Activated T-helper 2 cell treated with anti-CD3 and anti-CD28 coated beads, Interferon-gamma antibody, Interleukin-2, Interleukin-4, amounts not matched to agents 10 μg/mL and 5 μg/mL and 100 μg/mL, durations not matched to agents 14 hours and 24 hours and 36 hours (primary cell): ENCODE measurements at places on chromosomes 2 and 18.

DNA sequence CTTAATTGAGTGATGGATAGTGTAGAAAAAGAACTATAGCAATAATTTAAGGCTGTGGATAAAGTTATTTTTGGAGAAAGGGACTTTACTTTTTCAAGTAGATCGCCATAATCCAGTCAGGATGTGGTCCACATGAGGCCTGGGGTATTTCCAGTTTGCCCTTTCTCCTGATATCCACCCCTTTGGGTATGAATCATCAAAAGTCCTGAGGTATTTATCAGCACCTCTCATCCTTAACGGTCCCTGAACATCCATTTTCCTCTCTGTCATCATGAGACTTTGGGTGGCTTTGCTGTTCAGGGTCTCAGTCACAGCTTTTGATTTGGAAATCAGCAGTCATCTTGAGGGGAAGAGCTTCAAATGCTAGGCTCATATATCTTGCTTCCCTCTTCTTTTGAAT is 39.3 kb upstream of the ELAC1 start:
- no peak overlapping the region for H3K4me3 ChIP-seq
- DNase-seq: no peak
- H3K27me3 ChIP-seq: no peaks in the 10 kb centered on the region
- H3K27ac ChIP-seq: peak overlapping the region; percentile 33

GRCh38 chr2:11582862-11583752 is 49.3 kb downstream of the GREB1 start:
- H3K27ac ChIP-seq: no peak overlapping the region
- no peaks in the 10 kb centered on the region for H3K27me3 ChIP-seq
- H3K4me1 ChIP-seq: peaks cover 13% of the 10 kb centered on the region
- H3K4me3 ChIP-seq: no peak overlapping the region
- peak; percentile 32 for DNase-seq

GRCh38 chr18:48319801-48320638 is 89.2 kb downstream of the ZBTB7C start:
- no peak overlapping the region for H3K4me3 ChIP-seq
- no peaks in the 10 kb centered on the region for H3K4me1 ChIP-seq
- H3K27me3 ChIP-seq: no peaks in the 10 kb centered on the region
- no peaks in the 10 kb centered on the region for H3K36me3 ChIP-seq
- no peak overlapping the region for H3K27ac ChIP-seq

DNA sequence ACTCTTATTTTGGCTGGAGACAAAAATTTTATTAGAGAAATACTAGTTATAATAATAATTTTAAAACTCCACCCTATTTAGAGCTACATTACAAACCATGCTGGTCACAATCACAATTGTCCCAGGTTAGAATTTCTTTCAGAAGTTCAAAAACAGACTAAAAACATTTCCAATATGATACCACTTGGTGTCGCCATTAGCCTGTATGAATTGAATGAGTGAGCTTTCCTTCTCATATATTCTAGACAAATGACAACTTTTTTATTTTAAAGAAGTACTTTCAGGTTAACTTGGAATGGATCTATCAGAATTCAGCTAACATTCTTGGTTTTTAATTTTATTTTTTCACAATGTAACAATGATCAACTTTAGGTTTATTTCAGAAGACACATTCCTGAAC is 48.0 kb downstream of the SERPINB8 start:
- H3K27ac ChIP-seq: no peak overlapping the region
- H3K4me3 ChIP-seq: no peak overlapping the region
- DNase-seq: no peak
- peaks cover 4% of the 10 kb centered on the region for H3K27me3 ChIP-seq
- H3K4me1 ChIP-seq: no peaks in the 10 kb centered on the region
- H3K36me3 ChIP-seq: no peaks in the 10 kb centered on the region

DNA sequence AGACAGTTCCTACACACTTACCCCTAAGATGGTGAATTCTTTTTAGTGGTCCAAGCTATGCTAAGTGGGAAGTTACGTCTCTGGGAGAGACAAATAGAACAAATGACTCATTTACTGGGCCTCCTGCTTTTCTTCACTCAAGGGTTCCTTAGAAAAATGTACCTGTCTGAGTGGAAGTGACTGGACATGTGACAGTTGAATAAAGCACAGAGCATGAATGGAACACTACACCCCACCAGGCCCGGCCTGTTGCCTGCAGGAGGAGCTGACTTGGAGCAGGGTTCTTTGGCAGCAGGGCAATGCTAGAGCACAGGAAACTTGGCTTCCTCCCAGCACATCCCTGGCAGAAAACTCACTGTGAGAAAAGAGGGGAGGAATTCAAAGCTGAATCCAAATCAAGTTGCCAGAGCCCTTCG is 451.0 kb upstream of the SETBP1 start:
- no peak overlapping the region for H3K27ac ChIP-seq
- no peak overlapping the region for H3K4me3 ChIP-seq
- H3K4me1 ChIP-seq: no peaks in the 10 kb centered on the region
- H3K27me3 ChIP-seq: no peaks in the 10 kb centered on the region

DNA sequence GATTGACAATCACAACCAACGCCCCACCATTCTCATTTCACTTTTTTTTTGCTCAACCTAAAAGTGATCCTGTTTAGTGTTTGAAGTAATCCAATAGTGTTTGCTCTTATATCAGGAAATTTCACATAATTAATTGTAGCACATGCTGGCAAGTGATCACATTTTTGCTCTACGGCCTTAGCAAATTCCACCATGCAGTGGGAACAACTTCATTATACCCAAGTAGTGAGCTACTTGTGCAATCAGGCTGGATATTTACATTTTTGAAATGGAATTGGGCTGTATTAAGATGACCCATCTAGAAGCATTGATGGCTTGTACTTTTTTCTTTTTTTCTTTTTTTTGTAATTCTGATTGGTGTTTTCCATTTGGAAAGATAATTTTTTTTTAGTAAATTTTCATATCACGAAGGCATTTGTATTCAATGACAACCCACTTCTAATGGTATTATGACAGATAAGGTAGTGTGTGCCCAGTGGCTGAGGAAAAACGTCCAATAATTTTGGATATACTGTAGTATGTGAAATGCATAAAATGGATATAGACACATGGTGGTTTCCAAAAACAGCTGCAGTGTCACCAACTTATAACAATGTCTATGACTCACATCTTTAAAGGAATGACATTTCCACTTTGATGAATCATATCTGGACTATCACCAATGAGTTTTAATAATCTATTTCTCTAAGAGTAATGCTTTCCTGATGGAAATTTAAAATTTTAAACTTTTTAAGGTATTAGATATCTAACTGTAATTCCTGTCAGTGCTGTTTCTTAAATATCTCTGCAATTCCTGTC is 130.6 kb downstream of the COL6A3 start:
- H3K4me3 ChIP-seq: no peak overlapping the region
- H3K4me1 ChIP-seq: no peaks in the 10 kb centered on the region
- no peaks in the 10 kb centered on the region for H3K36me3 ChIP-seq
- peaks cover 8% of the 10 kb centered on the region for H3K27me3 ChIP-seq

GRCh38 chr18:12460874-12461273 is 53.1 kb downstream of the PRELID3A start:
- no peak for DNase-seq
- H3K4me3 ChIP-seq: no peak overlapping the region
- H3K4me1 ChIP-seq: no peaks in the 10 kb centered on the region
- H3K27ac ChIP-seq: no peak overlapping the region

DNA sequence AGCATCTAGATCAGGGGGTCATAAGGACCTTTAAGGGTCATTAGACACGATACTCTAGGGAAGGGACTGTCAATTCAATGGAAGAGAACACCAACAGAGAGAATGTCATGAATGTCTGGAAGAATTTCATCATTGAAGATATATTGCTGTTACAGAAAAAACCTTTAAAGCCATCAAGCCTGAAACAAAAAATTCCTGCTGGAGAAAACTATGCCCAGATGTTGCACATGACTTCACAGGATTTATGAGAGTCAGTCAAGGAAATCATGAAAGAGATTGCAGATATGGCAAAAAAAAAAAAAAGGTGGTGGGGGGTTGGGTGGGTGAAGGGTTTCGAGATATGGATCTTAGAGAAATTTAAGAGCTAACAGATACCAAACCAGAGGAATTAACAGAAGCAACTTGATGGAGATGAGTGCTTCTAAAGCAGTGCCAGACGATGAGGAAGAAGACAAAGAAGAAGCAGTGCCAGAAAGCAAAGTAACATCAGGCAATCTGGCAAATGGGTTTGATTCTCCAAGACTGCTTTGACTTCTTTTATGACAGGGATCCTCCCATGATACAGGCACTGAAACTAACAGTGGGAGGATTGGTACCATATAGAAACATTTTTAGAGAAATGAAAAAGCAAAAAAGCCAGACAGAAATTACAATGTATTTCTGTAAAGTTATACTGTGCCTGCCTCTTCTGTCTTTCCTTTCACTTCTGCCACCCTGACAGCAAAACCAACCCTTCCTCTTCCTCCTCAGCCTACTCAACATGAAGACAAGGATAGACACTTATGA is 28.5 kb downstream of the MAP4K3 start:
- no peak for DNase-seq
- H3K36me3 ChIP-seq: no peaks in the 10 kb centered on the region
- H3K27ac ChIP-seq: peak overlapping the region; percentile 49

GRCh38 chr2:136008205-136008865 is 22.9 kb upstream of the DARS1 start:
- H3K4me1 ChIP-seq: peaks cover 34% of the 10 kb centered on the region
- peak overlapping the region; percentile 80 for H3K27ac ChIP-seq
- H3K36me3 ChIP-seq: peaks cover 40% of the 10 kb centered on the region
- H3K4me3 ChIP-seq: peak overlapping the region; percentile 7

DNA sequence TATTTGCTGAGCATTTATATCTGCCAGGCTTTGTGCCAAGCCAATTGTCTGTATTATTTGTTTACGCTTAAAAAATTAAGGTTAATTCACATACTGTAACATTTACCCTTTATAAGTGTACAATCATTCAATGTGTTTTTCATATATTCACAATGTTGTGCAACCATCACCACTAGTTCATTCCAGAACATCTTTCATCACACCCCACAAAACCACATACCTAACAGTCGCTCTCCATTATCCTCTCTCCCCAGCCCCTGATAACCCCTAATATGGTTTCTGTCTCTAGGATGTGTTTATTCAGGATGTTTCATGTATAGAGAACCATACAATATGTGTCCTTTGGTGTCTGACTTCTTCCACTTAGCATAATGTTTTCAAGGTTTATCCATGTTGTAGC is 234.1 kb downstream of the INSIG2 start:
- no peak overlapping the region for H3K27ac ChIP-seq
- no peak for DNase-seq
- H3K4me1 ChIP-seq: no peaks in the 10 kb centered on the region
- peaks cover 16% of the 10 kb centered on the region for H3K27me3 ChIP-seq
- no peak overlapping the region for H3K4me3 ChIP-seq

- H3K4me1 ChIP-seq: no peaks in the 10 kb centered on the region
- no peak overlapping the region for H3K4me3 ChIP-seq
- H3K27me3 ChIP-seq: no peaks in the 10 kb centered on the region
- H3K36me3 ChIP-seq: no peaks in the 10 kb centered on the region
- DNase-seq: no peak
- H3K27ac ChIP-seq: no peak overlapping the region
Measured at GRCh38 chr18:8381821-8382459, 227.3 kb upstream of the RAB12 start.

DNA sequence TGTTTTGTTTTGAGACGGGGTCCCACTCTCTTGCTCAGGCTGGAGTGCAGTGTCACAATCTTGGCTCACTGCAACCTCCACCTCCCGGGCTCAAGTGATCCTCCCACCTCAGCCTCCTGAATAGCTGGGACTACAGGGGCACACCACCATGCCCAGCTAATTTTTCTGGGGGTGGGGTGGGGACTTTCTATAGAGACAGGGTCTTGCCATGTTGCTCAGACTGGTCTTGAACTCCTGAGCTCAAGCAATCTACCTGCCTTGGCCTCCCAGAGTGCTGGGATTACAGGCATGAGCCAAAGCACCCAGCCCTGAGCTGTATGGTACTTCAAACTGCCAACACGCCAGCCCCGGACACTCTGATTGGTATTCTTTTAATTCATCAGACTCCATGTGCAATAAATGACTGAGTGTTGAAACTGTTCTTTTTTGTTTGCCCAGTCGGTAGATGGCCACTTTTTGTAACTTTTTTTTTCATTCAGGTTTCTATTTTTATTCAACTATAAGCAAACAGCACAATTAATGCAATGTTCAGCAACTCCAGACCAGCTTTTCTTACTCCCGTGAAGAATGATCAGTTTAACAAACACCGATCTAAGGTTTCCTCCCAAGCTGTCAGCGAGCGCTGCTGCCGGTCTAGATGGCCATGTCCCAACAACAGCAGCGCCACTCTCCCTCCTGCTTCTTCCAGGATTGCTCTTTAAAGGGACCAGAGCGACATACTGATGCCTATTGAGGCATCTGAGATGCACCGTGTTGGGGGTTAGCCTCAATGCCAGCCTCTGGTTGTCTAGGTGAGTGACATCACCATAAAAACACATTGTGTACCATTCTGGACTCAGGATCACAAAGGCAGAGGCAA is 12.5 kb upstream of the TGOLN2 start:
- H3K4me3 ChIP-seq: no peak overlapping the region
- H3K4me1 ChIP-seq: no peaks in the 10 kb centered on the region
- H3K36me3 ChIP-seq: peaks cover 14% of the 10 kb centered on the region
- no peak for DNase-seq
- no peak overlapping the region for H3K27ac ChIP-seq

DNA sequence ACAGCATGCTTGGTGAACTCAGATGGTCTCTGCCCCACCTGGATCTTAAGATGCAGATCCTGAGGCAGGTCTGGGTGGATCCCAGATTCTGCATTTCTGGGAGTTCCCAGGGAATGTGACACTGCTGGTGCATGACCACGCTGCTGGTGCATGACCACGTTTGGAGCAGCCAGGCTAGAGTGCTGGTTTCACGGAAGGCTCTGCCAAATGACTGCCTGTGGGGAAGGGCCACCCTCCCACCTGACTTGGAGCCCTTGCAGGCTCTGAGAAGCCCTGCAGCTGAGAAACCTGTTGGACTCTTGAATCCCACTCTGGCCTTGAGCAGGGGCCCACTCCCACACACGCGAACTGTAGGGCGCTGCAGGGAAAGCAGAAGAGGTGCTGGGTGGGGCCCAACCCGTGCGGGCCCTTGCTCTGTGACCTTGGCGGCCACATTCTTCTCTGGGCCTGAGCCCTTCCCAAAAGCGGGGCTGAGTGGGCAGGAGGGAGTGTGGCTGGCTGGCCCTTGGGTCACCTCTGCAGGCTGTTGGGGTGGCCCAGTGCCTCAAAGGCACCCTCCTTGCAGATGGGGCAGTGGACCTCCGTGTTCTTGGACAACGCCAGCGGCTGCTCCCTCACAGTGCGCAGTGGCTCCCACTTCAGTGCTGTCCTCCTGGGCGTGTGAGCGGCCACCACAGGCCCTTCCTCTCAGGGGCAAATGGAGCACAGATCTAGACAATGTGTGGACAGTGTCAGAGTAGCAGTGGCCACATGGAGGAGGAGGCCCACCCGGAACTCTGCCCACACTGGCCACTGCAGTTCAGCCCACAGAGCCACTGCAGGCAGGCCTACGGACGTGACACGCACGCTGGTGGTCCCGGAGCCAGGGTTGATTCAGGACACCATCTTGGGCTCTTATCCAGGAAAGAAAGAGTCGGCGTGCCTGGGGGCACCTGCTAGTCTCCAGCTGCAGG is 7.9 kb downstream of the ERFE start:
- peaks cover 29% of the 10 kb centered on the region for H3K36me3 ChIP-seq
- H3K4me3 ChIP-seq: no peak overlapping the region
- no peak for DNase-seq
- H3K4me1 ChIP-seq: peaks cover 2% of the 10 kb centered on the region
- H3K27ac ChIP-seq: no peak overlapping the region
- peaks cover 12% of the 10 kb centered on the region for H3K27me3 ChIP-seq

- peaks cover 4% of the 10 kb centered on the region for H3K27me3 ChIP-seq
- no peaks in the 10 kb centered on the region for H3K36me3 ChIP-seq
- DNase-seq: no peak
- H3K4me3 ChIP-seq: no peak overlapping the region
Measured at GRCh38 chr2:118197011-118197675, 108.9 kb downstream of the INSIG2 start.
